ENCODE measurements at places on chromosomes 11 and 22. TPM values are rescaled to one million over a fixed set of nuclear protein-coding genes. Genes with fewer than 3 reads are reported as not detected.

The SLN gene
- total RNA-seq: not detected

The LDHAL6A gene
- not detected for total RNA-seq

The PTPRCAP gene
- total RNA-seq: 424 TPM

The OR52N5 gene
- not detected for total RNA-seq

DNA sequence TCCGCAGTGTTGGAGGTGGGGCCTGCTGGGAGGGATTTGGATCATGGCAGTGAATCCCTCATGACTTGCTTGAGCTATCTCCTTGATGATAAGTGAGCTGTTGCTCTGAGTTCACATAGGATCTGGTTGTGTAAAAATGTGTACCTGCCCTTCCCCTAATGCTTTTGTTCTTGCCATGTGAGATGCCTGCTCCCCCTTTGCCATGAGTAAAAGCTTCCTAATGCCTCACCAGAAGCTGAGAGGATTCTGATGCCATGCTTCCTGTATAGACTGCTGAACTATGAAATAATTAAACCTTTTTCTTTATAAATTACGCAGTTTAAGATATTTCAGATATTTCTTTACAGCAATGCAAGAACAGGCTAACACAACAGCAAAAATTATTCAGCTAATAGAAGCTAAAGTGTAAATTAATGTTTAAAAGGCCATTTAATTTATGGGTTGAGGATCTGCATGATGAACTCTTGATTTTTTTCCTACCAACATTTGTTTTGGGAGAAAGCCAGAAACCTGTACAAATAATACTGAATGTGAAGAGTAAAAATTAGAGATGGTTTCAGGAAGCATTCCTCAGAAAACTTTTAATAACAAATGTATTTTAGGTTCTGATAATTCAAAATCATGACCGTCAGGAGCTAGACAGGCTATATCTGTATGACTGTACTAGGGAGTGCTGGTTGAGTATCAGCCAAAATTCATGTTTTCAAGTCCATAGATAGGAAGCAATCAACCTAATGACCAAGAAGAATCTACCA lies 177.5 kb upstream of the GRIA4 start:
- no peak overlapping the region for H3K27ac ChIP-seq
- H3K27me3 ChIP-seq: no peaks in the 10 kb centered on the region
- H3K4me3 ChIP-seq: no peak overlapping the region
- DNase-seq: no peak
- no peaks in the 10 kb centered on the region for H3K36me3 ChIP-seq

DNA sequence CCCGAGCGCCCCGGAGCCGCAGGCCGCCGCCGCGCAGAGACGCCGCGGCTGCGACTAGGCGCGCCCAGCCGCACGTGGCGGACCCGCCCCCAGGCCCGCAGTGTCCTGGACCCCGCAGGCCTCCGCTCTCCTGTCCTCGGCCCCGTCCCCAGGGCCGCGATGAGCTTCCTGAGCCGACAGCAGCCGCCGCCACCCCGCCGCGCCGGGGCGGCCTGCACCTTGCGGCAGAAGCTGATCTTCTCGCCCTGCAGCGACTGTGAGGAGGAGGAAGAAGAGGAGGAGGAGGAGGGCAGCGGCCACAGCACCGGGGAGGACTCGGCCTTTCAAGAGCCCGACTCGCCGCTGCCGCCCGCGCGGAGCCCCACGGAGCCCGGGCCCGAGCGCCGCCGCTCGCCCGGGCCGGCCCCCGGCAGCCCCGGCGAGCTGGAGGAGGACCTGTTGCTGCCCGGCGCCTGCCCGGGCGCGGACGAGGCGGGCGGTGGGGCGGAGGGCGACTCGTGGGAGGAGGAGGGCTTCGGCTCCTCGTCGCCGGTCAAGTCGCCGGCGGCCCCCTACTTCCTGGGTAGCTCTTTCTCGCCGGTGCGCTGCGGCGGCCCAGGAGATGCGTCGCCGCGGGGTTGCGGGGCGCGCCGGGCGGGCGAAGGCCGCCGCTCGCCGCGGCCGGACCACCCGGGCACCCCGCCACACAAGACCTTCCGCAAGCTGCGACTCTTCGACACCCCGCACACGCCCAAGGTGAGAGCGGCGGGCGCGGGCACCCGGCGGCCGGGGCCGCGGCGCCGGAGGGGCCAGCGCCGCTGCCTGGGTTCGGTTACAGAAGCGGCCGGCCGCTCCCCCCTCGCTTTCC lies 528 bp downstream of the WEE1 start:
- peak; percentile 51 for DNase-seq
- peaks cover 8% of the 10 kb centered on the region for H3K27me3 ChIP-seq
- peak overlapping the region; percentile 89 for H3K4me3 ChIP-seq
- H3K4me1 ChIP-seq: peaks cover 35% of the 10 kb centered on the region
- H3K36me3 ChIP-seq: peaks cover 43% of the 10 kb centered on the region

DNA sequence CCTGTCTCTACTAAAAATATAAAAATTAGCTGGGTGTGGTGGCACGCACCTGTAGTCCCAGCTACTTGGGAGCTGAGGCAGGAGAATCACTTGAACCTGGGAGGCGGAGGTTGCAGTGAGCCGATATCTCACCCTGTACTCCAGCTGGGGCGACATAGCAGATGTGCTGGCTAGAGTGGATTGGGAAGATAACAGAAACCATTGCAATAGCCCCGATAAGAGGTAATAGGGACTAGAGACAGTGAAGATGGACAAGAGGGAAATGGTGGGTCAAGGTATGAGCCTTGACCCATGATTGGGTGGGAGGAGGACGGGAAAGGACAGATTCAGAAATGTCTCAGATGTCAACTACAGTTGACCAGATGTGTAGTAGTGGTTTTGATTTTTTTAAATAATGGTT lies 6.1 kb downstream of the SWAP70 start:
- H3K4me3 ChIP-seq: no peak overlapping the region
- peaks cover 3% of the 10 kb centered on the region for H3K4me1 ChIP-seq
- H3K27ac ChIP-seq: no peak overlapping the region
- H3K27me3 ChIP-seq: peaks cover 2% of the 10 kb centered on the region

- no peak for DNase-seq
- H3K27me3 ChIP-seq: no peaks in the 10 kb centered on the region
- H3K4me1 ChIP-seq: no peaks in the 10 kb centered on the region
Measured at GRCh38 chr11:6156628-6157359, 13.3 kb downstream of the OR52B2 start.

- H3K27ac ChIP-seq: no peak overlapping the region
- H3K4me1 ChIP-seq: no peaks in the 10 kb centered on the region
- H3K36me3 ChIP-seq: no peaks in the 10 kb centered on the region
- DNase-seq: no peak
Measured at GRCh38 chr11:77270921-77271320, 30.6 kb downstream of the GDPD4 start.

- no peak overlapping the region for H3K4me3 ChIP-seq
- no peaks in the 10 kb centered on the region for H3K36me3 ChIP-seq
- peaks cover 4% of the 10 kb centered on the region for H3K27me3 ChIP-seq
Measured at GRCh38 chr11:5242933-5243815, 6.5 kb downstream of the HBG1 start.

DNA sequence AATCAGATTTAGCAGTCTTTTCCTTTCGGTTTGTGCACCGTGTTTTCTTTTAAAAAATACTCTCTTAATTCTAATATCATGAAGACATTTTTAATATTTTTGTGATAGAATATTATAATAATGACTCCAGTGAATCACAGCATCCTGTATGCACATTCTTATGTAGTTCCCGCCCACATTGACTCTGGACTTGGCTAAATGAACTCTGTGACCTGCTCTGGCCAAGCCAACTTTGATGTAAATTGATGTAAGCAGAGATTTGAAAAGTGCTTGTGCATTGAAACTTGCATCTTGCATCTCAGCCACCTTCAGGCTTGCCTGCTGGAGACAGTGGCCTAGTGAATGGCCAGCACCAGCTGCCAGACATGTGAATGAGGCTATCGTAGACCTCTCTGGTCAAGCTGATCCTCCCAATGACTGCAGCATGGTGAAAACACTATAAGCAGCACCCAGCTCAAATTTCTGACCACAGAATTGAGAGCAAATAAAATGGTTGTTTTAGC lies 29.2 kb upstream of the PGM2L1 start:
- no peaks in the 10 kb centered on the region for H3K4me1 ChIP-seq
- H3K27ac ChIP-seq: no peak overlapping the region
- peaks cover 9% of the 10 kb centered on the region for H3K27me3 ChIP-seq
- H3K36me3 ChIP-seq: no peaks in the 10 kb centered on the region

DNA sequence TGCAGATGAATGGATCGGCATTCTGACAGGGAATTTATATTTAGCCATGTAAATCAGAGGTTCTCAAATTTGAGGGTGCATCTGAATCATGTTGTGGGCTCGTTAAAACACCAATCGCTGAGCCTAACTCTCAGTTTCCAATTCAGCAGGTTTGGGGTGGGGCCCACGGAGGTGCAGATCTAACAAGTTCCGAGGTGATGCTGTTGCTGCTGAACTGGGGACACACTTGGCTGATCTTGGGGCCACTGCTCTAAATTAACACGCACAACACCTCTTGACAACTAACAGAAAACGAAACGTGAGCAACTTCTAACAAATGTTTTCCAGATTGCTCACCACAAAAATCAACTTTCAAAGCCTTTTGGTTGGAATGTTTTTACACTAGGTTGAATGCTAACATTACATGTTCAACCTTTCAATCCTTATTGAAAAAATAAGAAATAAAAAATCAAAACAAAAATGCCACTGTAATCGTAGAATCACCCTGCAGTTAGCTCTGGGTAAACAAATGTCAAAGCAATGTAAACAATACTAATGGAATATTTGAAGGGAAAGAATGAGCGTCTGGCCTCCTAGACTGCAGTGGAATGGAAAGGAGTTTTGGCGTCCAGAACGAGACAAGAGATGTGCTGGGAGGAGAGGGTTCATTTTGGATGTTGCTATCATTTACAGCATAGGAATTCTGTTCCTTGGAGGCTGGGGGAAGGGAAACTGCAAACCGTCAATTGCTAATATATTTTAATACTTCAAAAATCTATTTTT lies 68.3 kb upstream of the SLC6A5 start:
- H3K4me1 ChIP-seq: no peaks in the 10 kb centered on the region
- no peak for DNase-seq
- H3K27me3 ChIP-seq: peaks cover 6% of the 10 kb centered on the region
- H3K27ac ChIP-seq: no peak overlapping the region
- H3K4me3 ChIP-seq: no peak overlapping the region
- no peaks in the 10 kb centered on the region for H3K36me3 ChIP-seq

GRCh38 chr11:73379189-73379880 lies 3.1 kb downstream of the RELT start:
- H3K27ac ChIP-seq: peak overlapping the region; percentile 21
- no peak for DNase-seq
- no peak overlapping the region for H3K4me3 ChIP-seq

- H3K4me1 ChIP-seq: no peaks in the 10 kb centered on the region
- no peak overlapping the region for H3K4me3 ChIP-seq
- H3K36me3 ChIP-seq: no peaks in the 10 kb centered on the region
- H3K27ac ChIP-seq: no peak overlapping the region
- peaks cover 6% of the 10 kb centered on the region for H3K27me3 ChIP-seq
Measured at GRCh38 chr22:43467216-43467940, 55.6 kb downstream of the MPPED1 start.
